ENCODE measurements at places on chromosomes 11 and 22.
A peak's percentile ranks its signal among the peaks of the same experiment; 100 is the strongest.

GRCh38 chr22:40348025-40348658, 1.8 kb downstream of the ADSL start:
- peak; percentile 46 for DNase-seq

GRCh38 chr22:42905702-42906183, 48.7 kb upstream of the ARFGAP3 start:
- DNase-seq = no peak

- DNase-seq = no peak
Observed at GRCh38 chr11:126366064-126366822, 10.8 kb downstream of the ST3GAL4 start.

DNA sequence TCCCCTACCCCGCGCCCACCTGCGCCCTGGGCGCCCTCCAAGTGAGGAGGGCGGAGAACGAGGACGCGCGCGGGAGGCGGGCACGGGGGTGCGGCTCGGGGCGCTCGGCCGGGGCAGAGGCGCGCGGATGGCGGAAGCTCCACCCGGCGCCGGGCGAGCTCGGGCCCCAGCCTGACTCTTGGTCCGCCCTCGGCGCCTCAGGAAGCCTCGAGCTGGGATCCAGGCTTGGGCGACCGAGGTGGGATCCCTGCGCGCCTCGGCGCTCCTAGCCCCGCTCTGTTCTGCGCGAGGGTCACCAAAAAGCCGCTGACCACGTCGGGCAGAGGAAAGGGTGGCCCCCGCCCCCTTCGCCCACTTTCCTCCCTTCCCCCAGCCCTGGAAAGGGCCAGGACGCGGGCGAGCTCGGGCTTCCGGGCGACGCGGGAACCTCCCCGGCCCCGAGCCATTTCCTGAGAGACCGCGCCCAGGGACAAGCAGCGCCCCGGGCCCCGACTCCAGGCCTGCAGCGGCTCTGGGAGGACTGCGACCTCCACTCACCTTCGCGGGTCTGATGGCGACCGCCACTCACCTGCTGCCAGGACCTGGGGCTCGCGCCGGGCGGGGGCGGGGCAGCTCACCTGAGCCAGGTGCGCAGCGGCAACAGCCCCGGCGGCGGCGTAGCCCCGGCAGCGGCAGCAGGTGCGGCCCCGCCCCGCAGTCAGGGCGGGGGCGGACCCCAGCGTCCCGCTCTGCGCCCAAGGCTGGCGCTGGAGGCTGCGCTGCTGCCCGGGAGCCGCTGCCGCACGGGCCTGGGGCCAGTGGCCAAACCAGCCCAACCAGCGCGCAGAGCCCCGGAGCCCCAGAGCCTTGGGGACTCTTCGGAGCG, 2.2 kb upstream of the SIGIRR start:
- DNase-seq = no peak

DNA sequence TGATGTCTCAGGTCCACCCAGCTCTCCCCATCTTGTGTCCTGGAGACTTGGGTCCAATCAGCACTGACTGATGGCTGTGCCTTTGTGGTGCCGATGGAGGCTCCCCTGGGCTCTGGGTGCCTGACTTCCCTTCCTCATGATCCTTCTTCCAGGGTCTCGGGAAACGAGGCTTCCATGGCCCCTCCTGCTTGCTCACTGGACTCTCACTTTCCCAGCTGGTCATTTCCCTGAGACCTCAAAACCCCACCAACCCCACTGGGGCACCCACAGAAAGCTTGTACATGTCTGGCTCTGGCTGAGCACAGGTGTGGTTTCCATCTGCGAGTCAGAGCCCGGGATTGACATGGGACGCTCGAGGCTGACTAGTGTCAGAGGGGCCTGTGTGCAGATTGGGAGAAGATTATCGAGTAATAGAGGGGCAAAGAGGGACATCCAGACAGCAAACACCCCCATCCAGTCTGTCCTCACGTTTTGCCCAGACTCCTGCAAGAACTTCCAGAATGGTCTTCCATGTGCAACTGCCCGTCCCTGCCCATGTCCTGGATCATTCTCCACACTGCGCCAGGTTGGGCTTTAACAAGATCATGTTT, 15.1 kb downstream of the APOL1 start:
- DNase-seq = no peak

GRCh38 chr11:119640541-119640940, 88.5 kb downstream of the NECTIN1 start:
- DNase-seq = no peak

- DNase-seq = no peak
Observed at GRCh38 chr11:26187639-26188038, 144.3 kb upstream of the ANO3 start.

- no peak for DNase-seq
Observed at GRCh38 chr22:32723643-32724042, 77.9 kb upstream of the TIMP3 start.

DNA sequence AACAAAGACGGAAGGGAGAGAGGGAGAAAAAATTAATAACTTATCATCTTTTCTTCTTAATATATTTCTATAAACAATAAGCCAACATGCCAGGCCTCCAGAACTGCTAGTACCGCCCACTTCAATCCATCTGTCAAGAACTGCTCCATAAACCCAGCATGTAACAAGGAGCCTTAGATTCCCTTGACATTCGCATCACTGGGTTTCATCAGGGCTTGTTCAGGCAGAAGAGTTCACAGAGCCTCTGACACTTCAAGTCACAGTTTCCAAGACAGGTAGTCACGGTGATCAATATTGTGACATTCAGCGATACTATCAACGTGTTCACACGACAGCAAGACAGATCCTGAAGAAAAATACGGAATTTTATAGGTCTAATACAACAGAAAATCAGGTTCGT, 61.7 kb downstream of the LARGE2 start:
- no peak for DNase-seq

- no peak for DNase-seq
Observed at GRCh38 chr11:58625826-58626460, 3.5 kb downstream of the CNTF start.

DNA sequence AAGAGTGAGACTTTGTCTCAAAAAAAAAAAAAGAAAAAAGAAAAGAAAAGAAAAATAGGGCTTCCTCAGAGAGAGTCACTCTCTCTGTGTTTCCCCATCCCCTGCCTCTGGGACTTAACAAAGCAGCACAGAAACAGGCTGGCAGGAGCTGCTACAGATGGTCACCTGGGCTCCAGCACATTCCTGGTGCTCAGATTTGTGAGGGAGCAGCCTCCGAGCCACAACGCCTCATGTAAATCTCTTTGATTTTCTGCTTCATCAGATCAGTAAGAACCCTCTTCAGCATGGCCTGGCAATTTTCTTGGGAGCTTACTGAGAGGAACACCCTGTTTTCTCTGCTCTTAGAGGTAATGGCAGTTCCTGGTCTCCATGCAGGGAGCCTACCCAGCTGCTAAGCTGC, 15.2 kb upstream of the LDHA start:
- no peak for DNase-seq

DNA sequence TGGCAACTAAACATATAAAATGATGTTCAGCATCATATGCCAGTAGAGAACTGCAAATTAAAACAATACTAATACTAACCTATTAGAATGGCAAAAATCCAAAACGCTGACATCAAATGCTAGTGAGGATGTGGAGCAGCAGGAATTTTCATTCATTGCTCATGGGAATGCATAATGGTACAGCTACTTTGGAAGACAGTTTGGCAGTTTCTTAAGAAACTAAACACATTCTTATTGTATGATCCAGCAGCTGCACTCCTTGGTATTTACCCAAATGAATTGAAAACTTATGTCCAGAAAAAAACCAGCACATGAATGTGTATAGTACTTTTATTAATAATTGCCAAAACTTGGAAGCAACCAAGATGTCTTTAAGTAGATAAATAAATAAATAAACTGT, 258.0 kb downstream of the TENM4 start:
- no peak for DNase-seq

GRCh38 chr11:65645710-65646109, 7.8 kb downstream of the SIPA1 start:
- no peak for DNase-seq

Measured in NCI-H1694 treated with DMSO at 0.1 percent for 48 hours (cell line).